ENCODE measurements at places on chromosomes 11 and 22.

GRCh38 chr22:33831207-33831606 lies 89.1 kb downstream of the LARGE1 start:
- DNase-seq, result no peak

DNA sequence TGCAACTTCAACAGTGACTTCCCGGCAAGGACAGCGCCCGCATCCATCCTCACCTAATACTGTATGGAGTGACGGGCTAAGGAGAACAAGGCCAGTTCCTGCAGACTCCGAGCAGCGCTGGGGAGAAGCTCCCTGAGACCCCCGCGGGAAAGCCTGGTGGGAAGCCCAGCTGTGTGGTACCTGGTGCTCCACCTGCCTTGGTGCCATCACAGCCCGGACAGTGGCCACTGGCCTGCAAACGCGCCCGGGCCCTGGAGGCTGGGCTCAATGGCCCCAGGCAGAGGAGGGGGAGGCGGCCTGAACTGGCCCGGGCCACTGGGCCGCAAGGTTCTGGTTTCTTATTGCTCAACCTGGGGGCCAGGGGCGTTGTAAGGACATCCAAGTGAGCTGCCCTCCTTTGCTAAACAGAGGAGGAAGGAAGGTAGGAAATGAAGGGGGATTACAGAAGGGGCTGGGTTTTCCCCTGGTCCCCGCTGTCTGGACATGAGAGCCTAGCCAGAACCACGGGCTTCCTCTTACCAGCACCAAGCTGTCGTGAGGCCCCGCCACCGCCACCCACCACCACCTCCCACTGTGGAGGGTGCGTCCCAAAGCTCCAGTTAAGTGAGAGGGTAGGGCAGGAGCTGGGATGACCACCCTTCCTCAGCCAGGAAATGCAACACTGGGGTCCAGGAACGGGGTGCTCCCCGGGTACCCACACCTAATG lies 8.5 kb upstream of the CDC42BPG start:
- DNase-seq, result no peak

DNA sequence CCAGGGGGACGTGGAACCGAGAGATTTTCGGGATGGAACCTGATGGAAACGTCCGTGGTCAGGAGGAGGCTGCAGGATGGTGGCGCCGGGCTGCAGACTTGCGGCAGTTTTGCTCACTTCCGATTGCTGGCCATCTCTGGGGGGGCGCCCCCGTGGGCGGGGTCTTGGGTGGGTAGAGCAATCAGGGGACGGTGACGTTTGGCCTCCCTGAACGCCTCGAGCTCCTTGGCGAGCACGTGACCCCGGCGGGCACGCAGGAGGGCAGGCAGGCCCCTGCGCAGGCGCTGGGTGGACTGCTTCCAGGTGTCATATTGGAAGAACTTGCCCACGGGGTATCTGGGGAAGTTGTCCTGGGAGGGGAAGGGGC lies 6.3 kb downstream of the IGF2 start:
- no peak for DNase-seq

DNA sequence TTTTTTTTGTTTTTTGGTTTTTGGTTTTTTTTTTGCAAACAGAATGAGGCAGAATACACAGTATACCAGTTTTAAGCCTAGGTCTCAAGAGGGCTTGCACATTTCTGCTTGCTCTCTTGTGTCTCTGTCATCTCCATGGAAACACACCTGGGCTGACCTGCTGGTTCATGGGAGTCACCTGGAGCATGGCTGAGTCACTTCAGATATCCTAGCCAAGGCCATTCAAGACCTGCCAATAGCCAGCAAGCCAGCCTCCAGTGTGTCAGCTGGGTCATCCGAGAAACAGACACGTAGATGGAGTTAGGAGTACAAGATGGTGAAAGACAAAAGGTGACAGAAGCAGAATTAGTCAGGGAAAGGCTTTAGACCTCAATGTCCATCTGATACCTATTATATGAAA lies 124.2 kb upstream of the SEZ6L start:
- DNase-seq, result no peak

GRCh38 chr22:37803195-37803638 lies 4.5 kb upstream of the GCAT start:
- no peak for DNase-seq

GRCh38 chr11:62546244-62546928 lies at the start of gene AHNAK:
Gene AHNAK, minus strand, starts transcription at chr11:62546806. Its CDS starts 10,708 bp downstream, at chr11:62536098.
- DNase-seq, result peak; percentile 88

- no peak for DNase-seq
These were observed 48.8 kb downstream of the SPECC1L start for GRCh38 chr22:24319451-24319850.

DNA sequence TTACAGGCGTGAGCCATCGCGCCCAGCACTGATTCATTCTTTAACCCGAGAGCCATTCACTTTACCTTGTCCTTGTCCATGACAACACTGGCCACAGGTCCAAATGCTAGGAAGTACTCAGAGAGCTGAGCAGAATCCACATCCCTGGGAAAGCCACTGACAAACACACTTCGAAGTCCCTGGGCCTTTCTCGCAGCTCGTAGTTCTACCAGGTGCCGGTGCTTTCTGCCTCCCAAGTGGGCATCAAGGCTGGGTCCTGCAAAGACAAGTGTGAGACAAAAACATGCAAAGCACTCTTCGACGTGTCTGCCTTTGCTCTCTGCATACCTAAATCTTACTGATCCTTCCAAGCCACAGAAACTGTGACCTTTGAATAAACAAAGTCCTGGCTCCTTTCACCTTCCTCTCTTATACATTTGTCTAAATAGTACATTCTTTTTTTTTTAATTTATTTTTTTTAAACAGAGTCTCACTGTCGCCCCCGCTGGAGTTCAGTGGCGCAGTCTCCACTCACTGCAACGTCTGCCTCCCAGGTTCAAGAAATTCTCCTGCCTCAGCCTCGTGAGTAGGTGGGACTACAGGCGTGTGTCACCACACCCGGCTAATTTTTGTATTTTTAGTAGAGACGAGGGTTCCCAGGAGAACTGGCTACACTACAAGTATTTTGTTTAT lies 2.2 kb downstream of the TUT1 start:
- peak; percentile 59 for DNase-seq

- no peak for DNase-seq
These were observed 9.9 kb downstream of the ADAMTS15 start for GRCh38 chr11:130458410-130458729.

DNA sequence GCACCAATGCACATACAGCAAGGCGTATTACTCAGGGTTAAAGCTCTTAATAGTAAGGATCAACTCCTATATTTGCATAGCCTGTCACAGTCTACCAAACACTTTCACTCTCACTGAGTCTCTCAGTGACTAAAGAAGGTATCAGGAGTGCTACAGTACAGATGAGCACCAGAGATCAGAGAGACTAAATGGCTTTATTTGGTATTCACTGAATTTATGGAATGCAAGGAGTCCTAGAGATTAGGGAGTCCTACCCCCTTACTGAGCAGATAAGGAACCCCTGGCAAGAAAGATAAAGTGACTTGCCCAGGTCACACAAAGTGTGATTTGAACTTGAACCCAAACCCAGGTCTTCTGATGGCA lies 396.4 kb upstream of the CCDC90B start:
- DNase-seq, result no peak

DNA sequence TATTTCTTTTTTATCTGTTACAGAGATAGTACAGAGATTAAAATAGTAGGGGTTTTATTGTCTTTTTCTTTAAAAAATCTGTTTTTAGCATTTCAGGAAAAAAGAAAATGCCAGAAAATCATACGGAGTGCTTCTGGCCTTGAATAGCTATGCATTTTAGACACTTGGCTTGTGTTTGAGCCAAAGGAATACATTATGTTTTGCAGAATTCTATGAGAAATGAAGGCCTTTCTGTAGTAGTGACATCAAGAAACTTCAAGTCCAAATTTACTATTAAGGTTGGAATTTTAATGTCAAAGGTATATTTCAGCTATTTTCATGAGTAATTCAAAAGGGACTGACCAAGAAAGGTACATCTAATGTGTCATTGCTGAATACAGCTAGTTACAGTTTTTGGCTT lies 56.3 kb upstream of the DDI1 start:
- no peak for DNase-seq

GRCh38 chr11:107478922-107479321 lies 21.3 kb upstream of the CWF19L2 start:
- no peak for DNase-seq

- peak; percentile 74 for DNase-seq
These were observed 16.4 kb upstream of the MRGPRX2 start for GRCh38 chr11:19076744-19077589.

- DNase-seq, result no peak
These were observed 13.7 kb downstream of the TRMU start for GRCh38 chr22:46349238-46349637.

DNA sequence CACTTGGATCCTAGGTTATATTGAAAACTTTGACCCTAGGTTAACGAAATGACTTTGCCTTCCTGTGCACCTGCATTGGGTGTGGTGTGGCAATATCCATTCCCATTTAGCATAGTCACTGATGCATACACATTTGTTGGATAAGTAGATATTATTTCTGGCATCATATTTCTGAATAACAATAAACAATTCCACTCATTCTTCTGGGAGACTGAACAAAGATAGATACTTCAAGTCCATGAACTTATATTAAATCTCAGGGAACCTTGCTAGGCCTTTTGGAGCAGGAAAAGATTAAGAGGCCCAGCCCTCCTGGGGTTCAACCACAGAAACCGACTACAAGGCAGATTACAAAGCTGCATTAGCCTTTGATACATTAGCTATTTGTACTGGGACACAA lies 118.9 kb downstream of the MSANTD4 start:
- DNase-seq, result no peak

- no peak for DNase-seq
These were observed 1466.0 kb downstream of the TBC1D22A start for GRCh38 chr22:48228468-48228867.

DNA sequence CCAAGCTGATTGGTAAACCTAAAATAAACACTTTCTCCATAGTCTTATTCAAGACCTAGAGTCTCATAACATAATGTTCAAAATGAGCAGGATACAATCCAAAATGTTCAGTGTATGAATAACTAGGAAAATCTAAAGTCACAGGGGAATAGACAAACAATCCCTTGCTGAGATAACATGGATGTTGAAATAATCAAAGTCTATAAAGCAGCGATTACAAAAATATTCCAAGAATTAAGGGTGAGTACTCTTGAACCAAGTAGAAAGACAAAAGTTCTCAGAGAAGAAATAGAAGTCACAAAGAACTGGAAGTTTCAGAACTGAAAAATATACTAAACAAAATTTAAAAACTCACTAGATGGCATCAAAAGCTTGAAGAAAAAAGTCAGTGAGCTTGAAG lies 561.0 kb downstream of the INSC start:
- DNase-seq, result no peak

GRCh38 chr11:2625183-2625582 lies 74.6 kb downstream of the KCNQ1OT1 start:
- no peak for DNase-seq

DNA sequence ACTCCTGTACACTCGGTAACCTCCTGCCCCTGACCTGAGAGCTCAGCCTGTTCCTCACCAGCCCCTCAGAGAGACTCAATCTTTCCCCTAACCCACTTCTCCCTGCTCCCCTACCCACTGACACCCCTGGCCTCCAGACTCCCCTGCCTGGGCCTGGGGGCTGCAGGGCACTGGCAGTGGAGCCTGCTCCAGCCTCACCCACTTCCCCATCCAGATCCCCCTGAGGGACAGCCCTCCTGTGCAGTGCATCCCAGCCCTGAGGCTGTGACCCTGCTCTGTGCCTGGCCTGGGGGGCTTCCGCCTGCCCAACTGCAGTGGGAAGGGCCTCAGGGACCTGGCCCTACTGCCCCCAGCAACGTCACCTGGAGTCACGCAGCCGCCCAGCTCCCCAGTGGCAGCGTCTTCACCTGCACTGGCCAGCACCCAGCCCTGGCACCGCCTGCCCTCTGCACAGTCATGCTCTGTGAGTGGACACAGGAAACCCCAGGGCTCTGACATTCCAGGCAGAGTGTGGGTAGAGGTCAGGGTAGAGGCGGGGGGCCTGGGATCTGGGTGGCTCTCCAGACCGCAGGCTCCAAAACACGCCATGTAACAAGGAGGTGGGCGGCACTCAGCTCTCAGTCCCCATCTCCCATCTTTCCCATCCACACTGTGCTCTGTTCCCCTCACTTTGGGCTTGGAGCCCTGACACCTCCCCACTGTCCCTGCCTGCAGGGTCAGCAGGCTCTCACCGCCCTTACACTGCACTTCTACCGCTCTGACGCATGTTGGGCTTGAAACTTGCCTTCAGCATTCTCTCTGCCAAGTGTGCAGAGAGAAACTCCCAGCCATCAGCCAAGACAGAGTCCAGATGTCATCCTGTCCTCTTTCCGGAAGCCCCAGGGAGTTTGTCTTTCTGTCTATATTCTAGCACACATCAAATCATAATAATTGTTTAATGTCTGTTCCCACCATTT lies 5.1 kb downstream of the VSIG10L2 start:
- peak; percentile 59 for DNase-seq

DNA sequence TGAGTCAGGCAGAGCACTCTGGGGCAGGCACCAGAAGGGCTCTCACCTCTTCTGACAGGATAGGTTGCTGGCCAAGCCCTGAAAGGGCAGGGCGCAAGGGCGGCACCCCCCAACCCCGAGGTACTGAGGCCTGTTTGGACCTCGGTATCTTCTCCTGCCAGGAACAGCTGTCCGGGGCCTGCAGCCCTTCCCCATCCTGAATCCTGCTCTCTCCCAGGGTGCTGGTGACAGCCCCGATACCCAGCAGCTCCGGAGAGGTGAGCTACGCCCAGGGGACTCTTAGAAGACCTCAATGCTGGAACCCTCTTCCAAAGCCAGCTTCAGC lies 79.1 kb downstream of the PHF21B start:
- no peak for DNase-seq

- DNase-seq, result no peak
These were observed 16.8 kb downstream of the GNB1L start for GRCh38 chr22:19837915-19838314.

DNA sequence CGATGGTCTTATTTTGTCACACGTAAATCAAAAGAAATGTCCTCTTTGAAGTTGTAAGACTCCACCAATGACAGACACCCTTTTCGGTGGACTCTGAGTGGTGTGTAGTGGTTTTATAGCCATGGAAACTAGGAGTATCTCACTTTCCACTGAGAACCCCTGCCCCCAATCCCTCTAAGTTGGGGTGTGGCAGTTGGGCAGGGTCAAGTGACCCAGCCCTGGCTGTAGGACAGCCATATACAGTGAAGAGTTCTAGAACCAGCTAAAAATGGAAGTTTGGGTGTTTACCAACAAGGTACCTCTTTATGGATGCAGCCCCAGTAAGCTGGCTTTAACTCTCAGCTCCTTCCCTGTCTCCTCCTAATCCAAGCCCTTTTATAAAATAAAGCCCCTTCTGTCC lies 5.2 kb downstream of the C22orf31 start:
- no peak for DNase-seq

- DNase-seq, result no peak
These were observed 28.5 kb downstream of the COPB1 start for GRCh38 chr11:14471127-14471526.

DNA sequence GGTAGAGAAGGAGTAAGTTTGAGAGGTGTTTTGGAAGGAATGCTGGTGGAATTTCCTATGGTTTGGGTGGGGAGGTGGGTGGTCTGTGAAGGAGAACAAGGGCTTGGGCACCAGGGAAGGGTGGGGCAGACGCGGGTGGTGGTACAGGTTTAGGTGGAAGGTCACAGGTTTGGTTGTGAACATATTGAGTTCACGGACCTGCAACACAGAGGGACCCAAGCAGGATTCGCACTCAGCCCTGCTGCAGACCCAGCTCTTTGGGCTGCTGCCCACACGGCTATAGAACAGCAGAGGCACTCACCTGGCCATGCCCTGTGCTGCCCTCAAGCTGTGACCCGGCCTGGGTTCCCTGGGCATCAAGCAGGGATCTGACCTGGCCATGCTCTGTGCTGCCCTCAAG lies 33.5 kb upstream of the EMID1 start:
- no peak for DNase-seq

- DNase-seq, result no peak
These were observed 140.3 kb downstream of the RBFOX2 start for GRCh38 chr22:35888181-35888870.
